ENCODE measurements at places on chromosomes 7 and 10.

GRCh38 chr10:69703766-69704630, 74.0 kb downstream of the FAM241B start:
- DNase-seq: no peak

DNA sequence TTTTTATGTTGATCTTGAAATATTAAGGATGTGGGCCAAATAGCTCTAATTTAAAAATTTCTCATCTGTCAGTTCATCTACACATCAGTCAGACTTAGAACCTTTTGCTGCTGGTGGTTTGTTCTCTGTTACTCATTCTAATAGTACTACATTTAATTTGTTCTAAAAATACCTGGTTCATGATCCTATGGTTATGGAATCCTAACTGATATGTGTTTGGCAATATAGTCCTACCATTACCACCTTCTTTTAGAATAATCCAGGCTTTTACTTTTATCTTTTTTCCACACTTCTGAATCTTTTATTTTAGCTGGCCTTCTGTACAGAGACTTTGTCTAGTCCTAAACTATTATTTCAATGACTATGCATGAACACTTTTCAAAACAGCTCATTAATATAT, 116.9 kb downstream of the SVOPL start:
- no peak for DNase-seq

DNA sequence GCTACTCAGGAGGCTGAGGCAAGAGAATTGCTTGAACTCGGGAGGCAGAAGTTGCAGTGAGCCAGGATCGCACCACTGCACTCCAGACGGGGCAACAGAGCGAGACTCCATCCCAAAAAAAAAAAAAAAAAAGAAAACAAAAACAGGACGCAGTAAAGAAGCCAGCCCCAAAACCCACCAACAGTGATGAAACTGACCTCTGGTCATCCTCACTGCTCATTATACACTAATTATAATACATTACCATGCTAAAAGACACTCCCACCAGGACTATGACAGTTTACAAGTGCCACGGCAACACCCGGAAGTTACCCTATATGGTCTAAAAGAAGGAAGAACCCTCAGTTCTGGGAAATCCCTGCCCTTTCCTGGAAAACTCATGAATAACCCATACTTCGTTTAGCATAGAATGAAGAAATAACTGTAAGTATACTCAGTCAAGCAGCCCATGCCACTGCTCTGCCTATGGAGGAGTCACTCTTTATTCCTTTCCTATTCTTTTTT, 40.0 kb upstream of the EIF4H start:
- DNase-seq: no peak

DNA sequence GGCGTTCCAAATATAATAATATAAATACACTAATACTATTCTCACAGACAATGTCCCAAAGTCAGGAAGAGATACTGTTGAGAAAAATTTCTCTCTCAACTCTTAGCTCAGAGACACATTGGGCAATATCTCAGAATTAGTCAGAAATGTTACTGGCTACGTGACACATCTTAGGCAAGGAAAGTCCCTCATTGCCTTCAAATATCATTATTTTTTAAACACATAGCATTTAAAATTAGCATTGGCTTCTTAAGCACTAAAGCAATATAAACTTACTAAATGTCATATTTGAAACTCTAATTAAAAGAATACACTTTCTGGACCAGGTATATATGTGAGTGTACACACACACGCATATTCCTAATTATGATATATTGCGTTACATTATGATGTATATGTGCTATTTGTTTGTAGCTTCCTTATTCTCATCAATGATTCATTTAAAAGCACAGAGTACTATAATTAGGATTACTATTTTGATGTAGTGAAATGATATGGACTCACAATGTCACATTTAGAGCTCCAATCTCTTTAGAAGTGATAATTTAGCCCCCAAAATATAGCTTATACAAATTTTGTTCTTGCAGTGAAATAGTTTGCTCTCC, 255.8 kb downstream of the TWIST1 start:
- no peak for DNase-seq

GRCh38 chr7:74443543-74444247, 10.0 kb upstream of the GTF2IRD1 start:
- DNase-seq: no peak

- no peak for DNase-seq
Observed at GRCh38 chr10:49344840-49345239, 45.9 kb downstream of the C10orf71 start.

DNA sequence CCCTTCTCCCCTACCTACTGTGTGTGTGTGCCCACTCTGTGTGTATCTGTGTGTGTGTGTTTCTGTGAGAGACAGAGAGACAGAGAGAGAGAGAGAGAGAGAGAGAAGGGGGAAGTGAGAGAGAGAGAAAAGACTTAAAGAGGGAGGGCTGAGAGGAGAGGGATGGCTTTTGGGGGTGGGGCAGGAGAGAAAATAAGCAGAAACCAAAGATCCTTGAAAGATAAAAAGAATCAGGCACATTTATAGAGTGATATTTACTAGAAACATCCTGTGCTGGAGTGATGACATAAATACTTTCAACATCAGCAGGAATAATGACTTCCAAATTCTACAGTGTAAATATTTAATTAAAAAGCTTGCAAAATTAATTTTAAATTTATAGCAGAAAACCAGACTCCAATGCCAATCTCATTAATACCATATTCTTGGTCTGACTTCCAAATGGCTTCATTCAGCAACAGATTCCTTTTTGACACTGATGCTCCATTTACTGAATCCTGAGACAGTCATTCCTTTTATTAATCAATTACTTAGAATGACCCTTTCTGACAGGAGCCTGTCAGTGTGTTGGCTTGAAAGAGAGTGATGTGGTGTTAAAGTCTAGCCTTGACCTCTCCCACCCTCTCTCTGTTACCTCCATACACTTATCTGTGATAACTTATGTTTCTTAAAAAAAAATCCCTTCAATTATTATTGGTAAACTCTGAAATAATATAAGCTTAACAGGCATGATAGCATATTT, 41.7 kb upstream of the WNT2 start:
- DNase-seq: no peak

DNA sequence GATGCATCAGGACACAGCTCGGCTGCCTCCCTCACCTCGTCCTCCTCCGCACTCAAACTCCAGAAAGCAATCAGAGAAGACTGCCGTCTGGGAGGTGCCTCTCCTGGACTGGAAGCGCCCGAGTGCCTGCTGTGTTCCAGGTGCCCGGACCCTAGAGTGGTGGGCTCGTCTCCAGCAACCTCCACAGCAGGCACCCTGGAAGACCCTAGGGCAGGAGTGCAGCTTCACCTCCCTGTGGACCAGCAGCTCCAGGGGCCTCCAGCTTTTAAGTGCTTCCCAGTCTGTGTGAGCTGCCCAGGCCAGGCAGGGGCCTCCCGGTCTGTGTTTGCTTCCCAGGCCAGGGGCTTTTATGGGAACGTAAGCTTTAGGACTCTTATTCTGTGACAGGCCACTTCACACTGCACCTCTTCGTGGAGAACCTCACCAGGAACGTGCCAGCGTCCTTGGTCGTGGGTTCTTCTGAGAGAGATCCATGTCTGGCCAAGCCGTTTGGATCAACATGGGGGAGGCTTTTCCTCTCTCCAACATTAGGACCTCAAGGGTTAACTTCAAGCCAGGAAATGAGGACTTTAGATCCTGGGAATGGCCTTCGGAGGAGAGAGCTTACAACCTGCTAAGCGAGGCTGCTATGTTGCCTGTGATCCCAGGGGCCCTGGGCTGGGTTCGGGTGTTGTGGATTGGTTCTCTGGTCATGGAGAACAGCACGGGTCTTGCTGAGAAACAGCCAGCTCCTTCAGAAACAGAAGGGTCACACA, 5.9 kb upstream of the PWWP2B start:
- no peak for DNase-seq

DNA sequence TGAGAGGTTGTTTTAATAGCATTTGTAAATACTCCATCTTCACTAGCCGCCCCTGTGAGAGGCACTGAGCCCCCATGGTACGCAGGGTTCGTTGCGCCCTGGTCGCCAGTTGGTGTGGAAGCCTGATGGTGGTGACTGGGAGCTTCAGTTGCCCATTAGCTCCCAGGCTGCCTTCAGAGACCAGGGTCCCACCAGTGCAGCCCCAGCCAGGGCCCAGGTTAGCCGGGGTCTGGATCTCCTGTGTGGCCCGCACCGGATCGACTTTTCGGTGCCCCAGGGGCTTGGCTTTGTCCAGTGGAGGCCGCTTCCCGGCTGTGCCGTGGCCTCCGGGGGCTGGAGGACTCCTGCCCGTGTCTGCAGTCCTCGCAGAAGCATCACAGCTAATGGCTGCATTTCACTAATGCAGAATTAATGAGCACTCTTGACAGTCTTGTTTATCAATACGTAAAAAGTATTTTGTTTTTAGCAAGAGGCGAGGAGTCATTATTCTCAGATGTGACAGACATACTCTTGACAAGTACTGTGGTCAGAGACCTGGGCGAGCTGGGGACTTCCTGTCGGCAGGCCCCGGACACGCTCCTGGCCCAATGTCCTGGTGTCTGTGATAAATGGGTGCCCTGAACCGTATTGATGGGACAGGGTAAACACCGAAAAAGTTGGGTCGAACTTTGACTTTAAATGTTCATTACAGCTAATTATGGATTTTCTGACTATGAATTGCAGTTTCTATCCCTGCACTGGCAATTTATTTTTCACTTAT, 99.8 kb downstream of the NKX6-2 start:
- no peak for DNase-seq

DNA sequence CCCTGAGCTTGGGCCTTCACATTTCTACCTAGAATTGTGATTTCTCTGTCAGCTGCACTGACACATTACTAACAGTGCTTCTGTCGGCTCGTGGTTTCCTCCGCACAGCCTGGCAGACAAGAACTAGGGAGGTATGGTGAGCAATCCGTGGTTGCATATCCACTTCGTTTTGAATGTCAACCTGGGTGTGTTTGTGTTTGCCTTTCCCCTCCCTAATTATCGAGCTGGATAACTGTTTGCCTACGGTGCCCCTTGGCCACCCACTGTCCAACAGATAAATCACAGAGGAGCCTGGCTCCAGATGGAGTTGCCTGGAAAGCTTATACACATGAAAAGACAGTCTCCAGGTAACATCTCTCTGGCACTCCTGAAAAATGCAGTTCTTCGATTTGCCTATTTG, 228.8 kb downstream of the TRIL start:
- no peak for DNase-seq
